Stimulated activated CD4-positive, alpha-beta T cell treated with anti-CD3 and anti-CD28 coated beads, Interleukin-15, amount 100 ng/mL, for 1 hour (primary cell): ENCODE measurements at places on chromosomes 7 and 10.

- DNase-seq: no peak
Observed at GRCh38 chr10:132489053-132489703, 48.4 kb upstream of the INPP5A start.

GRCh38 chr10:19920075-19920726, 104.0 kb downstream of the PLXDC2 start:
- DNase-seq: no peak

- DNase-seq: no peak
Observed at GRCh38 chr7:11768263-11768662, 63.7 kb downstream of the THSD7A start.

- no peak for DNase-seq
Observed at GRCh38 chr7:74138334-74138867, 35.8 kb upstream of the EIF4H start.

GRCh38 chr10:89479771-89480446, 55.5 kb downstream of the SLC16A12 start:
- no peak for DNase-seq

DNA sequence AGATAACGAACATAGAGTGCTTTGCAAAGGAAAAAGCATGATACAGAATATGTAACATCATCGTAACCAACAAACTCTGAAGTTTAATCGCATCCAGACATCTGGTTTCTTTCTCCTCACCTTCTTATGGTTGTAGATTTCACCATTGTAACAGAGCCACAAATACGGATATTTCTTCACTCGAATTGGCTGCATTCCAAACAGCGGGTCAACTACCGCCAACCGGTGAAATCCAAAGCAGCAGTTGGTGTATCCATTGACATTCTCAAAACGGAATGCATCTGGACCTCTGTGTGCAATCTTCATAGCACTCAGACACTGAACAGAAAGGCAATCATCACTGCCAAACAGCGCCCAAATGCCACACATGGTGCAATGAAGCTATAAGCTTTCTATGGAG, 3.4 kb downstream of the ASNS start:
- no peak for DNase-seq

DNA sequence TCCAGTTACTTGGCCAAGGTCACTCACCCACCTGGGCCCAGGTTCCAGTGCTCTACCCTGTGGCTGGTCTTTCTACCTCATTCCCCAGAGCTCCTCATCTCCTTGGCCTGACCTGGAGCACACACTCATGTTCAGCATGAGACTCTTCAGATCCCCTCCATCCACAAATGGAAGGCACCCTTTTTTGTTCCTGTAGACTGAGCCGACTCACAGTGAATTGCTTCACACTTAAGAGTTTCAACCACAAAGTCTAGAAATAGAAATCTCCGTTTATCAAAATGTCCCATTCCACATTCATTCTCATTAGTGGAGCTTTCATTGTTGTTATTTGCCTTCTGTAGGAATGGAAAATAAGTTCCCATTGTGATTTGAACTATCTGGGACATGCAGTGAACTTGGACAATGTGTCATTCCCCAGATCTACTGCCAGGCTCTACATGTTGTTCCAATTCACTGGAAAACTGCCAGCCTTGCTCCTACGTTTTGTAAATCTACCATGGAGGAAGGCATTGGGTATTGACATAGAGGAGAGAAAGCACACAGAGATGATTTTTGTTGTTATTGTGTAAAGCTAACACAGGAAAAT, 125.3 kb upstream of the CELF2 start:
- no peak for DNase-seq

GRCh38 chr10:86992456-86992855, 24.2 kb downstream of the ADIRF start:
- DNase-seq: no peak

GRCh38 chr7:26112203-26112740, 39.7 kb upstream of the NFE2L3 start:
- no peak for DNase-seq

- no peak for DNase-seq
Observed at GRCh38 chr10:89929282-89930026, 228.1 kb downstream of the KIF20B start.

DNA sequence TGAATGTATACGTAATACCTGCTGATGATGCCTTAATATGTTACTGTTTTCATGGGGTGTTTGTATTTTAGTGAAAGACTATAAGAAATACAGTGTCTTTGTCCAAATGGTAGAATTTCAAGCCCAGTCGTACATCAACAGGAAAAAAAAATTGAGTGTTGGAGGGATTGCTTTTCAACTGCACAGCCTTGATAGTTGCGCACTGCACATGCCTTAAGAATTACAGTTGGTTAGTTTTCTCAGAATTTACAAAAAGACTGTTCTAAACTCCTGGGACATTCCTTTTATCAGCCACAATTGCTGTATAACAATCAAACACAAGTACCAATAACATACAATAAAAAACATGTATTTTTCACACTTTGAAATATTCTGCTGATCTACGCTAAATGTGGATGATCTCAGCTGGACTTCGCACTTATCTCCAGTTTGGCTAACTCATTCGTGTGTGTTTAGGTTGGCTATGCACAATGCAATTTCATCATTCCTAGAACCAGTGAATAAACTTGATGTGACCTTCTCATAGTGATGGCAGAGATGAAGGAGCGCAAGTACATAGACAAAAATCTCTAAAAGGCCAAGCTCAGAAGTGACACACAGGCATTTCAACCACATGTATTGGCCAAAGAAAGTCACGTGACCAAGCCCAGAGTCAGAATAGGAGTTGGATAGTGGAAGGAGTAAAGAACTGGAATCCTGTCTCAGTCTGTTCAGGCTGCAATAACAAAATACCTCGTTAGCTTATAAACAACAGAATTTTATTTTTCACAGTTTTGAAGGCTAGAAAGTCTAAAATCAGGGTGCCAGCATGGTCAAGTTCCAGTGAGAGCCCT, 152.3 kb downstream of the IPMK start:
- no peak for DNase-seq

- no peak for DNase-seq
Observed at GRCh38 chr10:58081353-58081752, 186.3 kb downstream of the IPMK start.

DNA sequence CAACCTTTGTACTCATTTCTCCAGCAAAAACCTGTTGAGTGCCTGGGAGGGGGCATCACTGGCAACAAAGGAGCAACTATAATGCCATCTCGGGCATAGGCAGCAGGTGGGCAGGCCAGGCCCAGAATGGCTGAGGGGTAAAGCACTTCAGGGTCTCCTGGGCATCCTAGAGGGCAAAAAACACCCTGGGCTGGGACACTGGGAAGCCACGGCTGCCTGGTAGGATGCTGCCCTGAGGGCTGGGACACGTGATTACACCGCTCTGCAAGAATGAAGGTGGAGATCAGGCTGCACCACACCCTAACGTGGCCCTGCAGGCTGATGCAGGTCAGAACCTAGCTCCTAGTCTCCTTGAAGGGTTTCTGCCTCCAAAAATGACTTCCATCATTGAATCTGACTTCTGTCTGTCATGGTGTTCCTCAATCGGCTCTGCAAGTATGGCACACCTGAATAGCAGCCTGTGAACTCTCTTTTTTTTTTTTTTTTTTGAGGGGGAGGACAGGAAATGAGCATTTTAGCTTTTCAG, 4.5 kb upstream of the TRAPPC14 start:
- DNase-seq: no peak

- no peak for DNase-seq
Observed at GRCh38 chr10:54131833-54132232, 669.2 kb downstream of the PCDH15 start.

GRCh38 chr7:100856871-100857282, 4.4 kb downstream of the SLC12A9 start:
- no peak for DNase-seq

GRCh38 chr7:39594988-39595620, 28.3 kb upstream of the RALA start:
- no peak for DNase-seq

GRCh38 chr10:76651154-76651553, 986.5 kb downstream of the KCNMA1 start:
- no peak for DNase-seq

GRCh38 chr7:102258749-102259107, 27.9 kb upstream of the SH2B2 start:
- DNase-seq: no peak

DNA sequence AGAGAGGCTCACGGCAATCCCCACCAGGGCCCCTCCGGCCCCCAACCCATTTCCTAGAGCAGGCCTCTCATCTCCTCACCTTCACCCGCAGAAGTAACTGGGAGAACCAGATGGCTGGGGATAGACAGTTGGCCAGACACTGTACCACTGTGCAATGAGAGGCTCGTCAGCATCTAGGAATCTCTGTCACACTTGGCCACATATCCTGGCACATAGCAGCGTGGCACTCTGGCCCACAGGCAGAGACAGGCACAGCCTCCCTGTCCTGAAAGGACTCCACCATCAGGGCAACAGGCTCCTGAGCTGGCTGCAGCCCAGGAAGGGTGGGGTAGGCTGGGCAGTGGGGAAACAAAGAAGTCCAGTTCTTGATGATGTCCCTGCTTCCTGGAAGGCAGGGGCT, 45.8 kb downstream of the C10orf143 start:
- DNase-seq: no peak

GRCh38 chr7:20267482-20267881, 50.3 kb upstream of the MACC1 start:
- no peak for DNase-seq

GRCh38 chr10:104117839-104118323, 4.1 kb upstream of the SFR1 start:
- no peak for DNase-seq

DNA sequence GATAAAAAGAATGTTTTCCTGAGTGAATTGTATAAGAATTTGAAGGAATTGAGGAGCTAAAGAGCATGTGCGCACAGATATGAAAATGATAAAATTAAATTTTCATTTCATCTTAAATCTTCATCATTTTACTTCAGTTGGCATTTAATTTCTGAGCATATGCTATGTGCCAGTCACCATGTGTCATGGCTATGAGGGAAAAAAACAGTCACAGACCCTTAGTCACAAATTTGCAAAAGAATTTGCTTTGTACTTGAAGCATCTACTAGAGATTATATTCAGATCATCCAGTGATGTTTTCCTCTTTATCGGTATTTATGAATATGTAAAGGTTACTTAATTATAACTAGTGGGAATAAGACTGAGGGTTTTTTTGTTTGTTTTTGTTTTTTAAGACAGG, 29.8 kb downstream of the VCL start:
- no peak for DNase-seq

GRCh38 chr10:112666094-112666493, 219.1 kb downstream of the VTI1A start:
- no peak for DNase-seq

GRCh38 chr10:16586358-16587138, 64.9 kb upstream of the C1QL3 start:
- no peak for DNase-seq

DNA sequence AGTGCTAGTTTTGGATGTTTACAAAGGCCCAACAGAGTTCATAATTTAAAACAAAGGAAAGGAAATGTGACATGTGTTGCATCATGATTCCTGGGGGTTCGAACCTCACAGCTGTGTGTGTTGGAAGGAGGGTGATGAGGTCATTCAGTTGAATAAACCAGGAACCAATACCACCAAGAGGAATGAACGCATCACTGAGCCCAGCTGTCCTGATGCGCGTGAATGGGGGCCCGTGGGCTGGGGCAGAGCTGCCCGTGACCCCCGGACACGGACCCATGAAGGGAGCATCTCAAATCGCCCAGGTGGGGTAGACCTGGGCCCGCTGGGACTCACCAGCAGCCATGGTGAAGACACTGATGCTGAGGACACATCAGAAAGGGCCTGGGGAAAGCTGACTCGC, 33.0 kb downstream of the BRI3 start:
- no peak for DNase-seq

DNA sequence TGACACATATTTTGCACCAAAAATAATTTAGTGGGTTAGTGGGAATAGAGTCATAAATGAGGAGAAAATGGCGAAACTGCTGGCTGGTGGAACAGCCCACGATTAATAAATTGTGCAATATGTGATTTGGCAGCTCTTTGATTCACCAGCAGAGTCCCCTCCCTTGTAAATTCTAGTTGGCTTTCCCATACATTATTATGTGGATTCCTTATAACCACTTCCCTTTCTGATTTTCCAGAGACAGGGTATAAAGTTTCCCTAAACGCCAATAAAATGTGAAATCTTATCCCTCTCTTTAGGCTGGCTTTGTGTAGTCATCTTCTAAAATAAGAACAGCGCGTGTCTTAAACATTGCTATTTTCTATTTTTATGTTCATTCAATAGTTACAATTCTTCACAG, 149.4 kb upstream of the FERD3L start:
- no peak for DNase-seq

GRCh38 chr7:100629117-100629716, 12.1 kb downstream of the TFR2 start:
- DNase-seq: no peak

DNA sequence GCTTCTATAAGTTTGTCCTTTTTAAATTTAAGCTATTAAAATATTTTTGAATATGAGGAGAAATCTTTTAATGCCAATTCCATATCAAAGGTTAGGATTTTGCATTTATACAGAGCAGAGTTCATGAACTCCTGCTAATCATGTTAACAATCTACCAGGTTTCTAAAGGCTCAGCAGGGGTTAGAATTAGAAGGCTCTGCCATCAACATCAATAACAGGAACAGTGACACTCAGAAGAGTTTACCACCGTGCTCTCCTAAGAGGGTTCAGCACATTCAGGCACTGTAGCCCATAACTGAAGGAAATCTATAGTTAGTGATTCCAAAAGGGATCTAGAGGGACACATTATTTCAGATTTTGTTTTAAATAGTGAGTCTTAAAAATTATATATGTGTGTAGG, 100.1 kb downstream of the HOXA1 start:
- DNase-seq: no peak

DNA sequence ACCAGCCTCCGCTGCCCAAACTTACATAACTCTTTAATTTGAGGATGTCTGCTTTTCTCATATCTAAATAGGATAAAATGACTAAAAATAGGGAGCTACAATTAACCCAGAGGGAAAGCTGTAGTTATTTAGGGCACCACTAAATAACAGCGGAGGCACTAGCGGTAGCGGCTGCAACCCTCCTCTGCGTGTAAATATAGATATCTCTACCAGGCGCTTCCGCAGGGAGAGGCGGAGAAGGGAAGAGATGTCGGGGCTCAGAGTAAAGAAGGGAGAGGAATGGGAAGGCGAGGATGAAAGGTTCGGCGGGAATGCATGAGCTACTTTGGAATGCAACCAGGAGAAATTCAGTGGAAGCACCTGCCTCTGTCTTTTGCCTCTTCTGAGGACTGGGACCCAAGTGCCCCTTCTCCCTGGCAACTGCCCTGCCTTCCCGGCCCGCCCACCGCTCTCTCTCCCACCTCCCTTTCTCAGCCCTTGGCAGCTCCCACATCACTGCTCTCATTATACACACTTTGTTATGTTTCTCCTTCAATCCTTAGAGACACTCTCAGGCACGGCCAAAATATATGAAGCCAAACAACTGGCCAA, 698.3 kb downstream of the PARD3 start:
- DNase-seq: no peak
